ENCODE measurements at places on chromosomes 13 and 19. TPM values are rescaled to one million over a fixed set of nuclear protein-coding genes. Genes with fewer than 3 reads are reported as not detected.

- no peak overlapping the region for H3K4me3 ChIP-seq
- peak overlapping the region; percentile 35 for H3K27ac ChIP-seq
- peak; percentile 93 for DNase-seq
- peaks cover 45% of the 10 kb centered on the region for H3K4me1 ChIP-seq
- H3K27me3 ChIP-seq: no peaks in the 10 kb centered on the region
- H3K36me3 ChIP-seq: peaks cover 54% of the 10 kb centered on the region
Measured at GRCh38 chr19:17778251-17778967, 16.5 kb upstream of the B3GNT3 start.

GRCh38 chr19:40165362-40165937 lies 25.8 kb upstream of the MAP3K10 start:
- peaks cover 3% of the 10 kb centered on the region for H3K4me1 ChIP-seq
- H3K4me3 ChIP-seq: no peak overlapping the region
- H3K36me3 ChIP-seq: no peaks in the 10 kb centered on the region
- no peaks in the 10 kb centered on the region for H3K27me3 ChIP-seq
- H3K27ac ChIP-seq: no peak overlapping the region

DNA sequence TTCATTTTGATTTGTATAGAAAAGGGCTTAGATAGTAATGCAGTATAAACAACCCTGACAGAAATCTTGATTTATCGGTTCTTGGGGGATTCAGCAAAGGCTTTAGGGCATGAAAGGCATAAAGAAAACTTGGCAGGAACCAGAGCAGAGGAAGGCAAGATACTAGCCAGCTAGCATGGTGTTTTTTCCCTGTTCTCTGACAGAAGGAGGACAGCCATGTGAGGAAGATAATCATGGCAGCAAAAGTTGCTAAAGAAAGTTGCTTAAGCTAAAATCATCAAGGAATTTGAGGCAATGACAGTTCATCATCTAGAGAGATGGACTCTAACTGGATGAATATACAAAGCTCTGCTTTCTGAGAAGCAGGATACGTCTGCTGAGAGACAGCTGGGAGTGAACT lies 294.1 kb downstream of the KCNRG start:
- no peak overlapping the region for H3K27ac ChIP-seq
- peaks cover 18% of the 10 kb centered on the region for H3K4me1 ChIP-seq
- H3K27me3 ChIP-seq: no peaks in the 10 kb centered on the region
- DNase-seq: no peak

- no peaks in the 10 kb centered on the region for H3K27me3 ChIP-seq
- DNase-seq: peak; percentile 28
- peak overlapping the region; percentile 52 for H3K4me3 ChIP-seq
- H3K36me3 ChIP-seq: peaks cover 3% of the 10 kb centered on the region
- H3K27ac ChIP-seq: peak overlapping the region; percentile 82
- peaks cover 5% of the 10 kb centered on the region for H3K4me1 ChIP-seq
Measured at GRCh38 chr13:99979453-99980200, 2.0 kb upstream of the ZIC2 start.

DNA sequence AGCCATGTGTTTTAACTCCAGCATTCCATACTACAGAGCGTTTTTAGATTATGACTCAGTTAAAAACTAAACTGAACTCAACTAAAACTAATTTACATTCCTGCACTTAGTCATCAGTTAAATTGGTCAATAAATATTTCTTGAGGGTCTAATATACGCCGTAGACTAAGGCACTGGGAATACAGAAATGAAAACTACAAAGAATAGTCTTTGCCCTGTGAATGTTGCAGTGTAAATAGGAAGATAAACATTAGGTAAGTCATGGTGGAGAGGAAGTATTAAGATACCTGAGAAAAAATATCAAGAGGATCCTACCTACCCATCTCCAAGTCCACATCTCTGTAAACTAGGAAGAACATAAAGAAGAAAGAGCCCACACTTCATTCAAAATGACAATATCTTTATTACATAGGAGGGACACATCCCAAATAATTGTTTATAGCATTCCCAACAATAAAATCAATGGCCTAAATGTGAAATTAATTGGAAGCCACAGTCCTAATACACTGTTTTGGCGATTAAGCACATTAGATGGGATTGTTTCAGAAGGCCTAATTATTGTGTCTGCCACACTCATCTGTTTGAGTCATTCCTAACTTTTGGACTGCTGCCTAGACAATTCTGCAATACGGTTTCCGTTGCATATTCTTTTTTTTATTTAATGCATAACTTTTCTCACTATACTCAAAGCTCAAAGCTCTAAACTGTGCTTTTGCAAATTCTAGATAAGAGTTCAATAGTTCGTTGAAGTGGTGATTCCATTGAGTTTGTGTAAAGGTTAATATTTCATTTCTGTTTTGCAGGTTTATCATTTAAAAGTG lies 52.9 kb downstream of the MBNL2 start:
- H3K4me1 ChIP-seq: no peaks in the 10 kb centered on the region
- peaks cover 19% of the 10 kb centered on the region for H3K36me3 ChIP-seq
- no peak for DNase-seq
- H3K4me3 ChIP-seq: no peak overlapping the region
- no peak overlapping the region for H3K27ac ChIP-seq

DNA sequence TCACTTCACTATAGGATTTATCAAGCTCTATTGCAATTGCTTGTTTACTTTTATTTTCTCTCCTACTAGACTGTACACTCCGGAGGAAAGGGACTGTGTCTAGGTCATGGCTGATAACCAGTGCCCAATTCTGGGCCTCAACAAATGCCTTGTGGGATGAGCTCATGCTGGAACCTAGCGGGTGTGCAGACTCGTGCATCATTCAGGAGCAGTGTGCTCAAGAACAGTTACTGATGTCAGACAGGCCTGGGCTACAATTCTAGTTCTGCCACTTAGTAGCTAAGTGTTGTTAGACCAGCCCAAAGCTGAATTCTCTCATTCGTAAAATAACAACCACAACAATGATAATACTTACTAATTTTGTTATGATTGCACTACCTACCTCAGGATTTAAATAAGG lies 95.4 kb downstream of the CYSLTR2 start:
- no peak overlapping the region for H3K4me3 ChIP-seq
- no peak for DNase-seq
- H3K36me3 ChIP-seq: no peaks in the 10 kb centered on the region
- no peaks in the 10 kb centered on the region for H3K4me1 ChIP-seq
- no peaks in the 10 kb centered on the region for H3K27me3 ChIP-seq
- H3K27ac ChIP-seq: no peak overlapping the region

DNA sequence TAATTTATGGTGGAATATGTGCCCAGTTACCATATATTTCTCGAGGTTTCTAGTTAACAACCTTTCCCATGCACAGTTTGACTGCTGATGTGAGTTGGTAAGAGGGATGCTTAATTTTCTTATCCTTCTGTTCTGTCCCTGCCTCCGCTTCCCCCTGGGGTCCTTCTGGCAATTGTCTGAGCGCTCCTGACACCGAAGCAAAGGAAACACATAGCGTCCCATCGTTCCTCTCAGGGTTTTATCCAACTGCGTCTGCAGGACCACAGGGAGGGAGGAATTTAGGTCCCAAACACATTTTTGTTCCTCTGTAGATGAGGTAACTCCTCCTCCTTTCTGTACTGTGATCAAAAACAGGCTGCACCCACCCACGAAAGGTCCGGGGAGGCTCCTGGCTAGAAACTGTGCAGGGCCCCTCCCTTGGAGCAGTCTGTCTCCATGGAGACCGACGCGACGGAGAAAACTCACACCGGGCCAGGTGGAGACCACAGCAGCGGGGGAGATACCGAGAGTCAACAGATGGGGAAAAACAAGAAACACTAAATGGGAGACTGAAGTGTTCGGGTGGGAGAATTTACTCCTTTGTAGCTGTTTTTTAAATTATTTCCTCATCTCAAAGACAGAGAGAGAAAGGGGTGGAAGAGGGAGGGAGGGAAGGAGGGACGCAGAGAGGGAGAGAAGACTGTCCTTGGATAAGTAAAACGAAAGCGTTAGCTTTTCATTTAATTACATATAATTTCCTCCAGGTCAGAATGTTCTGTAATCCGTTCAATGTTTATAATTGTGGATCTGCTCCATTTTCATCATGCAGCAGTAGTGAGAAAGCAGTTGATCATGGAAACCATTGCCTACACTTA lies 191.8 kb upstream of the NBEA start:
- H3K4me3 ChIP-seq: no peak overlapping the region
- no peak overlapping the region for H3K27ac ChIP-seq
- H3K36me3 ChIP-seq: no peaks in the 10 kb centered on the region
- no peaks in the 10 kb centered on the region for H3K27me3 ChIP-seq
- H3K4me1 ChIP-seq: no peaks in the 10 kb centered on the region

GRCh38 chr19:51121257-51121656 lies 3.4 kb upstream of the SIGLEC9 start:
- no peaks in the 10 kb centered on the region for H3K36me3 ChIP-seq
- H3K4me3 ChIP-seq: no peak overlapping the region
- peaks cover 13% of the 10 kb centered on the region for H3K27me3 ChIP-seq
- H3K4me1 ChIP-seq: peaks cover 19% of the 10 kb centered on the region
- no peak for DNase-seq

DNA sequence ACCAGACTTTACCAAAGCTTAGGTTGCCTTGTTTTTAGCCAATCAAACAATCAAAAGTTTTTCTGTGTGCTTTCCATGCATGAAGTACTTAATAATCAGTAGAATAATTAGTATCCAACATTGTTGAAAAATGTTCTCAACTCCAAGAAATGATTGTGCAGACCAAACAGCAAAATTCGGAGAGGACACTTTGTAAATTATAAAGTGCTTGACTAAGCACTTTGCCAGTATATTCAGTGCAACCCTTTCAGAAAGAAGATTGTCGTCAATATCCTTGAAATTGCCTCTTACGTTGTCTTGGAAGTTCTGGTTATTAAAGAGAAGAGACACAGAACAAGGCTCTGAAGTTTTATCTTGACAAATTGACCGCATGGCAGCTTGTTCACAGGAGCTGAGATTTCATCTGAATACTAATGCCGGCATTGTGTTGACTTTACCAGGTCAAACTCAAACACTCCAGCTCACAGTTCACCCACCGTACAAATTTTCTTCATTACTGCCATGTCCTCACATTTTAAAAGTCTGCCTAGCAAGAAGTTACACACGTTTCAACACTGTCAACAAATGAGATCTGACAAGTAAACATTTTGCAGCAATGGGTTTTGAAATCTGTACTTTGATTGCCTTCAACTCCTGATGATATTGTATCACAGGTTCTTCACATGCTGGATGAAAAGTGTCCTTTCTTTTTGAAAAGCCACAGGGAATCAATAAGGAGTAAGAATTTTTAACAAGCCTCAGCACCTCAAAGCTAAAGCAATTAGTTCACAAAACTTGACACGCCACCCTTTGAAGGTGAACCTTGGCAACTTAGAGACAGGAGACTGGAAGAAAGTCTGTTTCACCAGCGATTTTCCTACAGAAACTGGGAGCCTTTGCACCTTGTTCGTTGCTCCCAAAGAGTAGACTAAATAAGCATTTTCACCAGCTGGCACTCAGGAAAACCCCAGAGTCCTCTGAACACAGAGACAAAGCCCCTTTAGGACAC lies 150.9 kb downstream of the RFC3 start:
- DNase-seq: no peak
- H3K27me3 ChIP-seq: no peaks in the 10 kb centered on the region
- no peak overlapping the region for H3K27ac ChIP-seq
- H3K4me1 ChIP-seq: no peaks in the 10 kb centered on the region

- peak; percentile 85 for DNase-seq
- H3K4me3 ChIP-seq: no peak overlapping the region
- H3K27me3 ChIP-seq: no peaks in the 10 kb centered on the region
- no peak overlapping the region for H3K27ac ChIP-seq
- H3K36me3 ChIP-seq: no peaks in the 10 kb centered on the region
Measured at GRCh38 chr19:604355-604754, 14.7 kb downstream of the HCN2 start.

GRCh38 chr13:42539670-42540069 lies 34.3 kb upstream of the TNFSF11 start:
- no peaks in the 10 kb centered on the region for H3K4me1 ChIP-seq
- DNase-seq: no peak
- H3K27ac ChIP-seq: no peak overlapping the region

DNA sequence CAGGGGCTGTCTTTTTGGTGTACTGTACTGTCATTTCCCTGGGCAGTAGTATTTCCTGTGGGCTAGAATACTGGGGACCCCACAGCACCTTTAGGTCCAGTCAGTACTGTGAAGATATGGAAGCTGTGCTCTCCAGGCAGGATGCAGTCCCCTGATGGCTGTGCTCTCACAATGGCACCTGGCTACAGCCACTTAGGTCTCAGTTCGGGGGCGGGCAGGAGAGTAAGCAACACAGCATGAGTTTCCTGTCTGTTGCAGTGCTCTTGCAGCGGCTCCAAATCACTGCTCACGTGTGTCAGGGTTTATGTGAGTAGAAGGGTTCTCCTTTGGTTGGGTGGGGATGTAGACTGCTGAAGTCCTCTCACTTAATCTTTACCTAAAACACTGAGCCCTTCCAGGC lies 810.4 kb downstream of the DACH1 start:
- H3K36me3 ChIP-seq: no peaks in the 10 kb centered on the region
- no peak overlapping the region for H3K4me3 ChIP-seq
- H3K27ac ChIP-seq: no peak overlapping the region
- no peaks in the 10 kb centered on the region for H3K4me1 ChIP-seq

GRCh38 chr13:45482571-45483173 lies 17.9 kb downstream of the COG3 start:
- no peak overlapping the region for H3K4me3 ChIP-seq
- no peak for DNase-seq
- H3K36me3 ChIP-seq: peaks cover 36% of the 10 kb centered on the region
- H3K4me1 ChIP-seq: no peaks in the 10 kb centered on the region

DNA sequence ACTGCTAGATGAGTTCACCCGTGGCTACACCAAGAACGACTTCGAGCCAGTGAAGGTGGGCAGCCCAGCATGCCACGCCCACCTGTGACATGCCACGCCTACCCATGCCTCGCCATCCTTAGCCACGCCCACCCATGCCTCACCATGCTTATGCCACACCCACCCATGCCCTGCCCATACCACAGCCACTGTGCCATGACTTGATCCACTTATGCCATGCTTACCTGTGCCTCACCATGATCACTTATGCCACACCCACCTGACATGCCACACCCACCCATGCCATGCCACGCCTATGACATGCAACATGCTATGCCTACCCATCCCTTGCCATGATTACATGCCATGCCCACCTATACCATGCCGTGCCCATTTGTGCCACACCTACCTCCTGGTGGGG lies 12.9 kb upstream of the USE1 start:
- H3K36me3 ChIP-seq: peaks cover 61% of the 10 kb centered on the region
- DNase-seq: no peak
- H3K27ac ChIP-seq: no peak overlapping the region
- no peaks in the 10 kb centered on the region for H3K4me1 ChIP-seq
- H3K27me3 ChIP-seq: no peaks in the 10 kb centered on the region
- no peak overlapping the region for H3K4me3 ChIP-seq

DNA sequence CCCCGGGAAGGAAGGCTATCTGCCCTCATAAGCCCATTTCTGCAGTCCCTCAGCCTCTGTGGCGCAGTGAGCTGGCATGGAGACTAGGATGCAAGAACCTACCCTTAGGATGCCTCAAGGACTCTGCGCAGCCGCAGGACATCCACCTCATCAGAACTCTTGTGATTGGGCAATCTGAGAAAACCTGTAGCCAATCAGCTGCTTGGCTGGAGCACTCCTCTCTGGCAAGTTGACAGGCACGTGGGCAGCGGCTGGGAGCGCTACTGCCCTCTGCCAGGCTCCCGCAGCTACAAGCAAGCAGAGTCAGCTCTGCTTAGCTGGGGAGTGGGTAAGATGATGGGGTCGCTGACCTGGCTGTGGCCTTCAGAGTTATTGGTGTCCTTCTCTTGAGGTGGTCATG lies 1.5 kb upstream of the ECSIT start:
- H3K36me3 ChIP-seq: peaks cover 6% of the 10 kb centered on the region
- H3K4me3 ChIP-seq: no peak overlapping the region
- peak; percentile 87 for DNase-seq
- H3K27me3 ChIP-seq: no peaks in the 10 kb centered on the region

The PALM3 gene
- 9.3 TPM for total RNA-seq

The ELSPBP1 gene
- total RNA-seq: not detected

The ZNF471 gene
- total RNA-seq: not detected

The OLFM2 gene
- 0.67 TPM for total RNA-seq

The TNFSF9 gene
- total RNA-seq: 18.9 TPM

The CYP4F2 gene
- total RNA-seq: 0.22 TPM

The PRTN3 gene
- total RNA-seq: 0.86 TPM
